ENCODE measurements at places on chromosomes 3 and 15. TPM values are rescaled to one million over a fixed set of nuclear protein-coding genes. Genes with fewer than 3 reads are reported as not detected.

Gene NEO1
- 11.5 TPM for total RNA-seq

GRCh38 chr3:59065240-59065639 is 15.4 kb upstream of the CFAP20DC start:
- no peak for DNase-seq

DNA sequence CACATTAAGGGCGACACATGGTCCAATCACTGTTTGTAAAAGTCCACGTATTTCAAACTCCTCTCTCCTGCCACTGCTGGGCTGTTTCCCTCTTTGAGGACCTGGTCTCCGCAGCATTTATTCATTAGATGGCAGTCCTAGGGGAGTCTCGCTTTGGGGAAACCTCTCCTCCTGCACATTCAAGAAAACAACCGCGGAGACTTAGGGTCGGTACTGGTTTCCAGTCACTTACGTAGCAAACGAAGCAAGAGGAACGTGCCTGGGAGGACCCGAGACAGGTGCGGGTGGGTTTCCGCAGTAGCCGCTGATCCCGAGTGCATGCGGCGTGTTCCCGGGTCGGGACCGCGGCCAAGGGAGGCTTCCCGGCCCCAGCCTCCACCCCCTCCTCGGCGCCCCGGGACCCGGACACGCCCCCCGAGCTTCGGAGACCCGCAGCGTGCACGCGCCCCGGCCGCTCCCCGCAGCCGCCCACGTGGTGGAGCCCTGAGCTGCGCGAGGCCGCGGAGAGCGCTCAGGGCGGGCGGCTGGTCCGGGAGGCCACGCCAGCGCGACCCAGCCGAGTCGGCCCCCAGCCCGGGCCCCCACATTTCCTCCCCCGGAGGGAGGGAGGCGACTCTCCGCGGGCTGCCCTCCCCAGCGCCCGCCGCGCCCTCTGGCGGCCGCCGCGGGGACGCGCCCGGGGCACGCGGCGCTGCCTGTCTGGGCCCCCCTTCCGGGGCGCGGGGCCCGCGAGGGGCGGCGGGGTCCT is 1.1 kb upstream of the IGF1R start:
- peak; percentile 74 for DNase-seq

- DNase-seq: no peak
Measured at GRCh38 chr3:69324362-69325025, 61.4 kb downstream of the FRMD4B start.

DNA sequence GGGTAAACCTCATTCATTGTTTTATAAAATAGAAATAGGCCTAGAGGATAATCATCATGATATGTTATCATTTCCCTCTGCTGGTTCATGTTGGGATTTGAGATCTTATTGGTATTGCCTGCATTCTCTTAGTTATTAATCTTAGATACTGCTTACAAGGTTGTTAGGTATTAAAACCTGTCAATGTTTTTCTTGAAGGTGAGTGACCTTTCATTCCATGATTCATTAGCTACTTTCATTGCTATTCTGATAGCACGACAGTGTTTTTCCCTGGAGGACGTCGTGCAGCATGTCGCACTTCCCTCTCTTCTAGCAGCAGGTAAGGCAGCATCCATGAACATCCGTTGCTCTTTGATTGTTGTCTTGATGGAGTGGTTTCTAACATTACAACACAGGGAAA is 17.1 kb downstream of the P2RY12 start:
- DNase-seq: no peak

DNA sequence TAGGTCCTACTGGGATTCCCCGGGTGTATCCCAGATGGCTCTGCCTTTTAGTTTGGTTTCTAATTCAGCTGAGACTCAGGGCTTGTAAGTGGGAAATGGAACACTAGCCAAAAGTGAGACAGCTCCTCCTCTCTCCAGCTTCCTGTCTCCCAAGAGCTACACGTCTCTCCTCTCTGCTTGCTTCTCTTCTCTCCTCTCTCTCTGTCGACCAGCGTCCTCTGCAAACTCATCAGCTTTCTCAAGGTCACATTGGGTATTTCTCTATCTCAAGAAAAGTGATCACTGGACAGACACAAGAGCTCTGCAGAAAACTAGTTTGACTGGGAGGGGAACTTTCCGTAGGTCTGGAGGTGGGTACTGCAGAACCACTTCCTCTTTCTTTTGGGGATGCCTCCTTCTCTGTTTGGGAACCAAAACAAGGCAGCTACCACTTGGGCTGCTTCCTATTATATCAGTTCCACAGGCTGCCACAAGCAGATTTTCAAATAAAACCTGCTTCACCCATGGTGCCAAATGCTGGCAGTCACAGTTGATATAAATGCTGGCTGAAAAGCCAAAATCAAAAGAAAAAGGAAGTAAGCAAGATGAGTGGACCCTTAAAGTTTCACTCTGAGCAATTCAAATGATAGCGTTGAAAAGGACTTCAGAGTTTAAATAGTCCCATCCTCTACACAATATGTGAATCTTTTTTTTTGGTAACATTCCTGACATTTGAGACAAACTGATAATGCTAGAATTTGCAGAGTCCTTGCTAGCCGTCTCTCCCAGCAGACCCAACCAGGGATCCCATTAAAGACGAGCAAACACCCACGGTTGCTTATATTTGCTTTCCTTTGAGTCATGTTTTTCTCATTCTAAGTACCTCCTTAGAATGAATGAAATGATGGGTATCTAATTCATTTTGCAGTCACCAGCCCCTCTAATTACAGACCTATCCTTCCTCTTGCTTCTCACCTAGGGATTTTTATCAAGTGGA is 7.2 kb upstream of the DYNC1LI1 start:
- no peak for DNase-seq

- DNase-seq: no peak
Measured at GRCh38 chr15:72345806-72346205, 25.8 kb upstream of the CELF6 start.

All from uterus (tissue), 4 donors.